ENCODE measurements at places on chromosomes 16 and 17. TPM values are rescaled to one million over a fixed set of nuclear protein-coding genes. Genes with fewer than 3 reads are reported as not detected.

DNAJA2 gene
- total RNA-seq: 63.0 TPM

- no peak for DNase-seq
- no peaks in the 10 kb centered on the region for H3K27me3 ChIP-seq
- H3K4me3 ChIP-seq: no peak overlapping the region
- H3K4me1 ChIP-seq: peaks cover 11% of the 10 kb centered on the region
- no peak overlapping the region for H3K27ac ChIP-seq
Measured at GRCh38 chr17:80751070-80751945, 206.7 kb downstream of the RPTOR start.

DNA sequence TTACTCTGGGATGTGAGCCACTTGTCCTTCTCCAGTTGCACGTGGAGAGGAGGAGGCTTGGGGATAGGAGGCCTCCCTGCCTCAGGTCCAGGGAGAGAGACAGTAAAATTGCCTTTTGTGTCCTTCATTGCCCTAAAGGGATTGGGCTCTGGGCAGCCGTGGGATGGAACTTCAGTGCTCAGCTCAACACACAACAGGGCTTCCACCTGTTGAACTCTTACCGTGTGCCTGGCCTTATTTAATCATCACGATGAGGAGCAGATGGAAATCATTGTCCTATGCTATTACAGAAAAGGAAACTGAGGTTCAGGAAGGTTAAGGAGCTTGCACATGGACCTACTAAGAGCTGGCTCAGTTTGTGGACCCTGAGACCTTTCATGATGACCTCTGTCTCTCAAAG lies 92.4 kb upstream of the CDC42EP4 start:
- H3K27ac ChIP-seq: no peak overlapping the region
- DNase-seq: no peak
- no peaks in the 10 kb centered on the region for H3K36me3 ChIP-seq
- no peak overlapping the region for H3K4me3 ChIP-seq
- H3K4me1 ChIP-seq: peaks cover 6% of the 10 kb centered on the region

MYL11 gene
- total RNA-seq: 1.5 TPM

MYH13 gene
- total RNA-seq: not detected

Measured in K562 (cell line).